ENCODE measurements at places on chromosomes 12 and 14.

DNA sequence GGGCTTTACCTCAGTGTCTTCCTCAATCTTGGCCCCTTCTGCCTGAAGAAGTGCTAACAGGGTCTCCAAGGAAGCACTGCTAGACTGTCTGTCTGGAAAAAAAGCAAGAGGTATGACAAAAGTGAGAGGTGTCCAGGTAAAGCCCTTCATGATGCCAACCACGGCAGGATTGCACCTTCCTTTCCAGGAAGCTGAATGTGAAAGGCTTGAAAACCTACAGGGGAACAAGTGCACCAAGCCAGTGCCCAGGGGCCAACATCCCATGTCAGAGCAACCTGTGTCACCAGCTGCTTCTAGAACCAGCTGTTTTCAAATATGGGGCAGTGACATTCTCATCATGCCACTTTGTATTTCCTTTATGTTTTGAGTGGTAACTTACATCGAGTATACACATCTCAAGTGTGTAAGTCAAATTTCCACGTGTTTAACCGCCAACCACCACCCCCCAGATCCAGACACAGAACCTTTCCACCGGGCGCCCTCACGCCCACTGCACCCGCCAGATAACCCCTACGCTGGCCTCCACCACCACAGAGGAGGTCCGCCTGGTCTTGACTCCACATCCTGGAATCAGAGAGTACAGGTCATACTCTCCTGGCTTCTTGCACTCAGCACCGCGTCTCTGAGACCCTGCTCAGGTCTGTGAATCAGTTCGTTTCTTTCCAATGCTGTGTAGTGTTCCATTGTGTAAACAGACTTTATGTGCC, 27.3 kb downstream of the VPS37B start:
- no peak for DNase-seq

DNA sequence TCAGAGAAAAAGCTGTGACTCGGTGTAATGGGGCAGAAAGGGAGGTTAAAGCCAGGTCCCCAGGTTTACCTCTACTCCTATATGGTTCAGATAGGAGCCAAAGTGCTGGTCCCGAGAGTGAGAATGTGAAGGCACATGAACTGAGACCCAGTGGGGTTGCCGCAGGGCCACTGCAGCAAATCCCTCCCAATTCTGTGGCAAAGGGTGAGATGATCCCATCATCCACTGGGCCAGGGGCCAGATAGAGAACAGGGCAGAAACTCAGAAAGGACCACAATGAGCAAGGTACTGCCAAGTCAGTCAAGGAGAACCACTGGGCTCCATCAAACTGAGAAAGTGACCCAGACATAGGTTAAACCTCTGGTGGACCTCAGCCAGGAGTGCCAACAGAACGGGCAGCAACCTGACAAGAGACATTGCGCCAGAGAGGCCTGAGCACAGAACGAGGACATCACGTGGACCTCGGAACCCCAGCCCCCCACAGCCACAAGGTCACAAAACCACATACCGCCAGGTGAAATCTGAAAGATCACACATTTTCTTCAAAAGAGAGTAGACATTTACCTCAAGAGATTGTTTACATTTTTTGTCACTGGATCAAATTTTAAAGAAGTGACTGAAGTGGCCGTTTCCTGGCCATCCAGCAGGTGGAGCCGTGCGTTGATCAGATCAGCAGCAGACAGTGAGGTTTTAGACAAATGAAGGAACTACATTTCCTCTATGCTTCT, 20.5 kb upstream of the ITPR2 start:
- DNase-seq, result no peak

DNA sequence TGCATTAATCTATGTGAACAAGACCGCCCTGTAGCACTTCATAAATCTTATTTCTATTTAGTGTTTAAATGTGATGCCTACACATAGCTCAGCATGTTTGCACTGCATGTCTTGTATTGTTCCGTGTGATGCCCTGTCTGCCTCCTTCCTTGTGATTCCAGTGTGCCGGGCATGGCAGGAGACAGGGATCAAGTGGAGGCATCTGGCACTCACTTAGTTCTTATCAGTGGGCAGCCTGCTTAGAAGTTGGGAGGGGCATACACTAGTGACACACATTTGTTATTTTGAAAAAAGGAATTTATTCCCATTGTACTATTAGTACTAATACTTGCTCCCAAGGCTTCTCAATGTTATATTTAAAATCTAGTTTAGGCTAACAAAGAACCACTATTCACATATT, 176.4 kb downstream of the KCNA5 start:
- DNase-seq, result no peak

DNA sequence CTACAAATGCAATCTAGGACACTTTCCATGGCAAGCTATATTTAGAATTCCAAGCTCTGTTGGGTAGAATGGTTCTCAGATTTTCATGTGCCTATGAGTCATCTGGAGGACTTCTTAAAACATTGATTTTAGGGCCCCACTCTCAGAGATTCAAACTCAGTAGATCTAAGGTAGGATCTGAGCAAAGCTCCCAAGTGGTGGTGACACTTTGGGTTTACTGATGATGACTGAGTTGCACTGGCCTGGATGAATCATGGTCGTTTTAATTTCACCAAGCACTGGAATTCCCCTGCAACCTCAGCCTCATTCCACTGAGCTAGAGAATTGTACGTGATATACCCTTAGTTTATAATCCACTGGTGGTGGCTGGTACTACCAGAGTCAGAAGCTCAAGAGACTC, 86.5 kb downstream of the PPM1H start:
- DNase-seq, result peak; percentile 77

GRCh38 chr12:53229454-53229853, 2.6 kb downstream of the RARG start:
- DNase-seq, result no peak

- DNase-seq, result no peak
Observed at GRCh38 chr14:96269359-96269710, 13.3 kb downstream of the BDKRB1 start.

DNA sequence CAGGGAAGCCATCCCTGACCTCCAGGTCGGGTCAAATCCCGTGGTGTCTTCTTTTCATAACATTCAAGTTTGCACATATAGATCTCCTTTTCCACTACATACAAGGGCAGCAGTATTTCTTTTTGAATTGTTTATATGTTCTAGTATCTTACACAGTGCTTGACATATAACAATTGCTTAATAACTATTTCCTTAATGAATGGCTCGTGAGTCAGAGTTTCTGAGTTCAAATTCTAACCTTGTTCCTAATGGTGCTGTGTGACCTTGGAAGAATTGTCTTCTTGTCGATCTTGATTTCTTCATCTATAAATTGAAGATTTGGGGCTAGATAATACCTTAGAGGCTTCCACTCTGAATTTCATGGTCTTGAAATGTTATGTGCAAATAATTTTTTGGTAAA, 57.2 kb upstream of the PELI2 start:
- no peak for DNase-seq

DNA sequence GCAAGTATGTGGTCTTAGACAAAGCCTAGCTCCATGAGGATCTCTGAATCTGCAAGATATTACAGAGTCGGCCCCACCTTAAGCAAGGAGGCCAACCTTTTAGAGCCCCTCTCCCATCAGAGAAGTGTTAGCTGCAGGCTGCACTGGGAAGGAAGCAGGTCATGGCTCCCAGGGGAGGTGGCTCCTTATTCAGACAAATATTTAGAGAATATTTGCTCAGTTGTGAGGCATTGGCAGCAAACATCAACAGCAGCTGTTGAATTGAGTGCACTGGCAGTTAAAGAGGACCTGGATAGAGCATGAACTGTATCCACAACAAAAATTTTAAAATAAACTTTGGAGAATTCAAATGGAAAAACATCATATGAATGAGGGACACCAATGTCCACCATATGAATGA, 44.7 kb downstream of the FSCB start:
- no peak for DNase-seq

GRCh38 chr14:93330609-93331000, 2.2 kb downstream of the BTBD7 start:
- DNase-seq, result no peak

GRCh38 chr14:95675486-95675885, 10.7 kb upstream of the TCL1B start:
- no peak for DNase-seq

DNA sequence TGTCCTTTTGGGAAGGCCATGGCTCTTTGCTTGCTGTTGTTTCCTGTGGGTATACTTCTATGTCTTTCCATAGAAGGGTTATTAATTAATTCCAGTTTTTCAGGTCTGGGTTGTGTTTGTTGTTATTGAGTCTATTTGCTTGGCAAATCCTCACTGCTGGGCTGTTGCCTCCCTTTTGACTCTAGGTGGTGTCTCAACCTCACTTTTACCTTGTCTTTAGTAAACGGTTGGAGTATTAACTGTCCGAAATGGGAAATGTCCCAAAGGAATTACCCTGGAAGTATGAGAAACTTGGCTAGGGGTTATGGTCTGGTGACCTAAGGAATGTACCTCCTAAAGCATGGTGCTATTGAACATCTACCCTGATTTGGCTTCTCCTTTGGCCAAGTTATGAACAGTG, 16.7 kb downstream of the PRH1 start:
- DNase-seq, result no peak

DNA sequence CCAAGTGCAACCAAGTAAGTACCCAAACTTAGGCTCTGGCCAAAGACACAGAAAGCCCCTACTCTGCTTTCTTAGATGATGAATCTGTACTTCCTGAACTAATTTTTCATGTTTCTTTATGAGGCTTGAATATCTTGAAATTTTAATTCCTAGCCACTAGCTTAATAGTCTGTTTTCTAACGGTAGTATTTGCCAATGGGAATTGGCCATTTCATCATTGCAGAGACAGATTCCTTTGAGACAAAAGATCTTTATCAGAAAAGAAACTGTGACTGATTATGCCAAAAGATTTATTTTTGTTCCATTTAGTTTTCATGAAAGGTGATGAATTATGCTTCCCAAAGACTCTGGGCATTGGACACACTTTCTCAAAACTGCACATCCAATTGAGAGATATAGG, 48.7 kb downstream of the DAD1 start:
- DNase-seq, result no peak

DNA sequence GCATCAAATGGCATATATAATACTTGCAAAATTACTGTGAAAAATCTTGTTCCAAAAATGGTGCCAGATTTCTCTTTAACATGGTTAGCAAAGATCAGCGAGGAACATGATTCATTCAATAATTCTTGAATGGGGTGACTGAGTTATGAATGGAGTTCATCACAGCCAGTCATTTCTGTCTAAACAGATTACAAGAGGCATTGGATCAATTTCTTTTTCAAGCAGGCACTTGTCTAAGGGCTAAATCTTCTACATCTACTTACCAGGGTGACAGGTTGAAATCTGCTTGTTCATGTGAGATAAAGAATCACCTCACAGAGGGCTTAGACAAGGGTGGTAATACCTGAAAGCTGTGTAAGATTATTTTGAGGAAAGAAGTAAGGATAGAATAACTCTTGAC, 247.7 kb downstream of the ATP23 start:
- DNase-seq, result no peak

GRCh38 chr14:76870166-76870565, 44.0 kb downstream of the LRRC74A start:
- no peak for DNase-seq

GRCh38 chr12:54036620-54037359, 3.9 kb downstream of the HOXC5 start:
- DNase-seq, result no peak

GRCh38 chr14:50352584-50352983, 40.5 kb downstream of the DMAC2L start:
- DNase-seq, result no peak

DNA sequence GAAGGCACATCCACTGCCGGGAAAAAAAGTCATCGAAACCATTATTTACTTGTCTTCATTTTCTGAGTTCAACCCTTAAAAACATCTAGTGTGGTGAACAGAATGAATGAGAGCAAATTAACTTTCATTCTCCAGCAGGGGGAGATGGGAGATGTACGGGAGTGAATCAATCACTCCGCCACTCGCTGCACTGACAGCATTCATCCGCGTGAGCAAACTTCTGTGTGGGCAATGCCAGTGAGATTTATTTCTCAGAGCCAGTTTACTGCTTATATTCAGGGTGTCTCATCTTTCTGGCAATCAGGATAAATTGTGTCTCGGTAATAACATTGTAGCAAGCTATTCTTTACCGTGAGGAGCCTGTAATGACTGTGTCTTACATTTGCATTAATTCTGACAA, 463.6 kb upstream of the MIS18BP1 start:
- no peak for DNase-seq

DNA sequence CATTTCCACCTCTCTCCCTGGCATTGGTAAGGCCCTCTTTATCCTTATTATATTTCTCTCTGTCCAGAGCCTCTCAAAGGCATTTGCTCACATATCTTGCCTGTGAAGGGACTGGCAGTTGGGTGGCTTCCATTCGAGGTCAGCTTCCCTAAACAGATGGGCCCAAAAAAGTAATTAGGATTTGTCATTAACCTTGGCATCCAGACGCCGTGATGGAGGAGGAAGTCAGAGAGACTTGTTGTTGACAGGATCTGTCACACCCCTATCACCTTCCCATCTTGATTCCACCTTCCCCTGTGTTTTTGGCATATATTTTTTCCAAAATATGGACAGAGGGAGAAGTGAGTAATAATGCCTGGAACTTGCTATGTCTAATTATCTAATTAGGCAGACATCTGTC, 54.0 kb upstream of the OAS1 start:
- no peak for DNase-seq

DNA sequence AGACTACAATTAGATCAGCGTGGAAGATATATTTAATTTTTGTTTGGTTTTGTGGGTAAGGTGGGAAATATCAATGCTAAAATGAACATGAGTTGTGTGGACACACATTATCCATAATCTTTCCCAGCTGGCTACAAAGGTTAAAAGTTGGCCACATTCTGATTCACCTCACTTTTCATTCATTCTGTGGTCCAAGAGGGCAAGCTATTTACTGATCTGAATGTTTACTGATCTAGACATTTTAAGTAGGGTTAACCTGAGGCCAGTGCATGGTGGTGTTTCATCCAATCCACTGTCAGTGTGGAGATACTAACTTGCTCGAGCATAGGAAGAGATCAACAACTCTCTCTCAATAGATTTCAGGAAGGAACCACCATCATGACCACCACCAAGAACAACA, 71.6 kb downstream of the DCAF5 start:
- no peak for DNase-seq

DNA sequence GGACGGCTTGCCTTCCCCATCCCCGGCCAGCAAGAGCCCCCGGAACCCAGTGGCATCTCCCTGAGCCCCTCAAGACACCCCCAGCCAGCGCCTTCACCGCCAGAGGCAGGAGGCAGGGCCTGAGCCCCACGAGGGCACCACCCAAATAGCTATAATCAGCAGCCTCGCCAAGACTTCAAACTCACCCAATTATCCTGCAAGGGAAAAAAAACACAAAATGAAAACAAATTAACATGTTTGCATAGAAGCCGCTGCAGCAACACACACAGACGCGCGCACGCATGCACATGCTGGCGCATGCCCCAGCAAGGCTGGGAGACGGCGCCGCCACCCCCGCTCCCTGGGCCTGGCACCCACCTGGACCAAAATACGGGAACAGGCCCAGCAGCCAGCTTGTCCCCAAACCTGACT, 15.8 kb downstream of the FAM222A start:
- no peak for DNase-seq
